ENCODE measurements at places on chromosomes 5 and 9.
A peak's percentile ranks its signal among the peaks of the same experiment; 100 is the strongest.

- peak; percentile 1 for DNase-seq
Observed at GRCh38 chr5:164370841-164371240, 865.4 kb downstream of the MAT2B start.

GRCh38 chr5:1685066-1685465 lies 114.6 kb downstream of the MRPL36 start:
- DNase-seq: no peak

DNA sequence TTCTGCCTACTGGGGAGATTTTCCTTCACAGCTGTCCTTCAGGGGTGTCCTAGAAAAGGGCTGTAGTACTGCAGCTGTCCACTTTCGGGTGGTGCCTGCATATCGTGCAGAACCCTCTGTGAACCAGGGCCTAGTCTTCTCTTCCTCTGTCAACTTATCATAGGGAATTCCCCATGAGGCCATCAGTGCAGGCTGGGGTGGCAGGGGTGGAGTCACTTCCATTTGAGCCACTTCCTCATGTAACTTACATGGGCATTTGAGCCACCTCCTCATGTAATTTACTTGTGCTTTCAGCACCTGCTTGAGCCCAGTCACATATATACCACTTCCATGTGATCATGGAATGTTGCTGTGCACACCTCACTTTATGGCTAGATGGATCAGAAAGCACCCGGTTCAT lies 742.0 kb upstream of the RGMB start:
- DNase-seq: no peak

DNA sequence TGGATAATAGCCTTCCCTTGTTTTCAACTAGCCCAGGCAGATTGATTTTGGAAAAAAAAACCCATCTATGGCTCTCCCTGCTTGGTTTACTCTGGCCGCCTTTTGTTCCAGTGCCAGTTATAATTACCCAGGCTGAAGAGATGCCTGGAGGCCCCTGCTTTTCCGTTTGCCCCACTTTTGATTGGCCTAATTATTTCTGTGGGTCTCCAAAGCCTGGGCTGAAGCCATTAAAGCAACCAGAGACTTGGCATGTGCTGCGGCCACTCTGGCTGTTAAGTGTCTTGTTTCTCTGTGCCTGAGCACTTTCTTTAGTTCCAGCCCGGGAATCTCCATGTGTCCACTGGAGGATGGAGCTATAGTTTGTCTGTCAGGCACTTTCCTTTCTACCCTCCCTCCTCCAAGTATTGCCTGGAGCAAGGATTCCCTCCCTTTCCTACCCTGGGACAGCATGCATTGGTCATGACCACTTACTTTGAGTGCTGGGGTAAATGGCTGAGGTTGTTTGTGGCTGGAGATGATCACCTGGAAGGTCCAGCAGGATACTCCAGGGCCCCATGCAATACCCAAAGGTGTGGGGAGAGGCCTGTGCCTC lies 105.1 kb upstream of the CTSL start:
- peak; percentile 44 for DNase-seq

GRCh38 chr9:70924380-70924779 lies 197.0 kb downstream of the TRPM3 start:
- DNase-seq: peak; percentile 37

GRCh38 chr5:73229271-73229670 lies 56.3 kb downstream of the TMEM174 start:
- DNase-seq: peak; percentile 18

DNA sequence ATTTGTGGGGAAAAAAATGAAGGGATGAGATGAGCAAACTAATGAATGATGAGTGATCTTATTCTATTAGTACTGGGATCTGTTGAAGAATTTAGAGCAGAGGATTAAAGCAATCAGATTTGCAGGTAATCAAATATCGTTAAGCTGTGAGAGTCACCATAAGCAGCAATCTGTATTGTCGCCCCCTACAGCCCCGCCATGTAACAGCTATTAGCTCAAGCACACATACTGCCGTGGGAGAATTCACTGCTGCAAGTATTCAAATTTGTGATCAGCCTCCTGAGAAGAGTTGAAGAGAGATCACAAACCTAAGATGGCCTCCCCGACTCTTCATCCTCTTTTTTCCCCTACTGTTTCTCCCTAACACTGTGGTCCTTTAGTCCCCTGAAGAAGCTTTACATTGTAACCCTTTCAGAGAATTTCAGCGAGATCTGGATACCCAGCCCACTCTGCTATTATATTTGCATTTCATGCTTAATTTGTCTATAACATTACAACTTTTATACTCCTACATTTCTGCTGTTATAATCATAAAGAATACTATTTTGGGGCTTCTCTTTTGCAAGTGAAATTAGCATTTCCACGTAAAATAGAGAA lies 28.5 kb upstream of the PHF24 start:
- DNase-seq: peak; percentile 12

DNA sequence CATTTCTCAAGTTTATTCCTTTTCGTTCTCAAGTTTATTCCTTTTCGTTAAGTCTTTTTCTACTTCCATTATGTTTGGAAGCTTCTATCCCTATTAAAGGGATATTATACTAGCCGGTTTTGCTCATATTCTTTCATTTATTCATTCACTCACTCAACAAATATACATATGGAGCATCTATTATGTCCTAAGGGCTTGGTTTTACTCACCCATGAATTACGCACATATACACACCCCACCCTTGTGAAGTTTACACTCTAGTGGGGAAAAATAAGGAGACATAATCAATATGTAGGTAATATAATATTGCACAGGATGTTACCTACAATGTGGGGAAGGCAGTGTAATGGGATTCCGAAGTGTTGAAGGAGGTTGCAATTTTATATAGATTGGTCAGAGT lies 90.5 kb downstream of the ACTL7B start:
- no peak for DNase-seq

DNA sequence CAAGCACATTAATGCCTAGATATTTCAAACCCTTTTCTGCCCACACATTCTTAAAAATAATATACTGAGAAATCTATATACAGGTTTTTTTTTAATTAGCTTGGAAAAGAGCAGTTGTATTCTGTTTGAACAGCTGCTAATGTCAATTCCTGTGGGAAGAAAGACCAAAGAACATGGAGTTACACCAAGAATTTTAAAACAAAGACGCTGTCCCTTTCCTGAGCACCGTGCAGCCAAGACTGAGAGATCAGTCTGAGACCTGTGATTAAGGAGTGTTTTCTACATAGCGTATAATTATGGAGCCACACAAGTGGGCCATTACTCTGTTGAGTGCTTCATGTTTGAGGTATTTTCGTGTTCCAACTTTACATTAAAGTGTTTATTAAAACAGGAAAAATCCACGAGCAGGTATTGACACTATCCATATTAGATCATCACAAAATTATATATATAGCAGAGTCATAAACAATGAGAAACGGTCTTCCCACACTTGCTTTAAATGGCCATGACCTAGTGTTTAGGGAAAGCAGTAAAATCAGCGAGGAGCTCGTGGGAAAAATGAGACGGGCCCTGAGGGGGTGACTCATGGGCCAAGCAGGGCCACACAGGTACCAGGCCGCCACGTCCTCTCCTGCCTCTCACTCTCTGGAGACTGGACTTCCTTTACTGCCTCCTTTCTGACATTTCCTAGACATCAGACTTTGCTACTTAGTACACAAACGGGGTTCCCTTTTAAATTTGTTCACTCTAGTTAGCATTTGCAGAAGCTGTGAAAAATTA lies 153.1 kb upstream of the OTULINL start:
- peak; percentile 78 for DNase-seq

- DNase-seq: no peak
Observed at GRCh38 chr5:39943811-39944210, 519.0 kb upstream of the DAB2 start.

DNA sequence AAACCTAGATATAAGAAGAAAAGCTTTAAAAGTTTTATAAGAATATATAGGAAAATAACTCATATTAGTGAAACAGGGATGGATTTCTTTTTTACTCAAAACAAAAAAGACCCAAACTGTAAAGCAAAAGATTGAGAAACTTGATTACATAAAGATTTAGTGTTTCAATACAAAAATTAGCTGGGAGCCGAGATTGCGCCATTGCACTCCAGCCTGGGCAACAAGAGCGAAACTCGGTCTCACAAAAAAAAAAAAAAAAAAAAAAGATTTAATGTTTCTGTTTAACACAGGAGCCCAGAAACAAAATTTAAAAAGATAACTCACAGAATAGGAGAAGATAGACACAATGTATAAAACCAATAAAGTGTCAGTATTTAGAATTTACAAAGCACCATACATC lies 45.2 kb downstream of the CDC14B start:
- no peak for DNase-seq
